ENCODE measurements at places on chromosomes 12 and 14. TPM values are rescaled to one million over a fixed set of nuclear protein-coding genes. Genes with fewer than 3 reads are reported as not detected.

DNA sequence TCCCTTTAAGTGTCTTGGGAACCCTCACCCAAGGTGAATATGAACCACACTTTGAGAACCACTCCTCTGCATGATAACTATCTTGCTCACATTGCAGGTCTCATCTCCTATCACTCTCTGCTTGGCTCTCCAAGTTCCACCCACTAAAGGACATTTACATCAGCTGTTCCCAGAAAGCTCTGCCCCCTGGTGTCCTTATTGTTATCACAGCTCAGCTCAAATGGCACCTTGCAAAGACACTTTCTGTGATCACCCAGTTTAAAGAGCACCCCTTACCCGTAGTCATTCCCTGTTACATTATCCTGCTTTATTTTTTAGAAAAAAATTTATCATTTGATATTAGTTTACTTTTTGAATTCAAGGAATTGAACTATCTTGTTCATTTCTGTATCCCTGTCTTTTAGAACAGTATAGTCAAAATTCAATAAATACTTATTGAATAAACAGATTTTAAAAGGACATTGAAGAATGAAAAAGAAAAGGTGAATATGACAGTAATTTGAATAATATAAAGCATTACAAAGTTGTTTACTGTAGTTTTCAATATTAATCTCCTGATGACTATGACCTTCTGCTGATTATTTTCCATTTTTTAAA lies 20.5 kb upstream of the GUCY2C start:
- DNase-seq, result peak; percentile 24

Gene A2ML1
- not detected for total RNA-seq

Gene ZNF664
- 24.5 TPM for total RNA-seq

DNA sequence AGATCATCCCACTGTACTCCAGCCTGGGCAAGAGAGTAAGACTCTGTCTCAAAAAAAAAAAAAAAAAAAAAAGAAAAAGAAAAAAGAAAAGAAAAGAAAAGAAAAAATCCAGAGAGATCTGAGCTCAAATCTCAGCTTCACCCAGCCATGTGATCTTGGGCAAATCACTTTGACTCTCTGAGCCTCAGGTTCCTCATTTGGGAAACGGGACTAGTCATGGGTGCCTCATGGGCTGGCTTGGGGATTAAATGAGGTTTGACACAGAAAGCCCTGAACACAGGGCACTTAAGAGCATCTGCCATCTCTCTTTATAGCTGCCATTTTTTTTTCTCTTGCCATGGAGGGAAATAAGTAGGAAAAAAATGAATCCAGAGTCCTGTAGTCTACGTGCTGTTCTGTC lies 86.2 kb upstream of the MYL2 start:
- no peak for DNase-seq

- DNase-seq, result no peak
Observed at GRCh38 chr14:70033116-70033515, 153.9 kb downstream of the SMOC1 start.

Gene REM2
- total RNA-seq, result 11.1 TPM

Gene AQP6
- not detected for total RNA-seq

- no peak for DNase-seq
Observed at GRCh38 chr14:79418649-79419415, 792.5 kb downstream of the DIO2 start.

Gene CEBPE
- total RNA-seq, result not detected

- DNase-seq, result no peak
Observed at GRCh38 chr12:13463189-13463588, 266.7 kb downstream of the EMP1 start.

DNA sequence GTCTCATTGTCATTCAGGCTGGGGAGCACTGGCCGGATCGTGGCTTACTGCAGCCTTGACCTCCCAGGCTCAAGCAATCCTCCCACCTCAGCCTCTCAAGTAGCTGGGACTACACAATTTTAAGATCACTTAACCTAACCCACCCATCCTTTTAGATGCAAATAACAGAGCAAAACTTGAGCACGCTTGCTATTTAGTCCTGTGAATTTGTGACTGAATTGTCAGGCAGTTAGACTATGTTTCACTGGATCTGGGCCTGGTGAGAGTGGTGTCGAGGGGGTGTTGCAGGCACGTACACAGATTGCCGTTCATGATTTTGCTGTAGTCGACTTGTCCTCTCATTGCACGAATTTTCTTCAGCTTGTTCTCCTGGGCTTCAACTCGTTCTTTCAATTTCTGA lies 38.2 kb downstream of the ZFYVE21 start:
- no peak for DNase-seq

DNA sequence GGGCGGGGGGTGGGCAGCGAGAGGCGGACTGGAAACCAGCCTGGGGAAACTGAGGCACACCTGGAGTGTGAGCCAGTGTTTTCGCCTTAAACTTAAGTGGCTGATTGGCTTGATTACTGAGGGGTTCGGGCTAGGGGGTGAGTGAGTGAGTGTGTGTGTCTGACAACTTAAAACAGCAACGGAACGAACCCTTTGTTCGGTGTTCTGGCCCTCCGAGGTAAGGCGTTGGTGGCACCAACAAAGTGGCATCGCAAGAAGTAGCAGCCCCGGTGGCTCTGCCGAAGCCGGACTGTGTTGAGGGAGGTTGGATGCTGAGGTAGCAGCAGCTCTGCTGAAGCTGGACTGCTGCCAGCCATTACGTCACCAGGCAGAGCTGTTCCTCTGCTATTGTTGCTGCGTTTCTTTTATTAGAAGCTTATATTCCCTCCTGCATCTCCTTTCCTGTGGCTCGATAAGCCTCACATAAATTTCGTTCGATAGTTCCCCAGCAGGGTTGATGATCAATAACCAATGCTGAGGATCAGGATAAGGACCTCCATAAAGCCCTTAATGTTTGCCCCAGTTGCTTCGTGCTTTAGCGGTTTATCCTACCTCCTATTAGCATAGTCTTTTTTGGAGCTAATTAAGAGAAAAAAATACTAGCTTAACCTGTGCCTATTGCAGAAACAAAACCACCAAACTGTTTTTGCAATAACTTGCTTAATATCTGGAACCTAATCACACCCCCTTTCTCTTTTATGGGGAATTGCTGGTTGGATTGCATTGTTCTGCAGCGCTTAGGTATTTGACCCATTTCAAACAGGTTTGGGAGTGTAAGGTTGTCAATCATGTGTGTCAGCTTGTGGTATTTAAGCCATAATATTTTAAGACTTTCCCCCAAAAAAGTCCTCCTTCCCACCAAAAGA lies 1.3 kb downstream of the GPR137C start:
- DNase-seq, result peak; percentile 84

Gene SRGAP1
- total RNA-seq, result not detected

- peak; percentile 50 for DNase-seq
Observed at GRCh38 chr12:76020281-76020680, 11.3 kb downstream of the PHLDA1 start.

DNA sequence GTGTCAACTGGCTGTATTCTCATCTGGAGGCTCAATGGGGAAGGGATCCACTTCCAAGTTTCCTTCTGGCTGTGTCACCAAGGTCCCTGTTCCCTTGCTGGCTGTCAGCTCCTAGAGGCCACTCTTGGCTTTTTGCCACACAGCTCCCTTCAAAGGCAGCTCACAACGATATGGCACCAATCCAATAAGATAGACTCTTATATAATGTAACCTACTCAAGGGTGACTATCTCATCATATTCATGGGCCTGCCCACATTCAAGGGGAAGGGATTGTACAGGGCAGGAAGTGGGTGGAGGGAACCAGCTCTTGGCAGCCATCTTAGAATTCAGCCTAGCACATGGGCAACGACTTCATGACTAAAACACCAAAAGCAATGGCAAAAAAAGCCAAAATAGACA lies 98.7 kb upstream of the PLXNC1 start:
- no peak for DNase-seq

Gene IAPP
- total RNA-seq, result not detected

GRCh38 chr14:54632452-54632851 lies 65.5 kb downstream of the SAMD4A start:
- DNase-seq, result no peak

Gene CHURC1
- total RNA-seq, result 95.3 TPM

DNA sequence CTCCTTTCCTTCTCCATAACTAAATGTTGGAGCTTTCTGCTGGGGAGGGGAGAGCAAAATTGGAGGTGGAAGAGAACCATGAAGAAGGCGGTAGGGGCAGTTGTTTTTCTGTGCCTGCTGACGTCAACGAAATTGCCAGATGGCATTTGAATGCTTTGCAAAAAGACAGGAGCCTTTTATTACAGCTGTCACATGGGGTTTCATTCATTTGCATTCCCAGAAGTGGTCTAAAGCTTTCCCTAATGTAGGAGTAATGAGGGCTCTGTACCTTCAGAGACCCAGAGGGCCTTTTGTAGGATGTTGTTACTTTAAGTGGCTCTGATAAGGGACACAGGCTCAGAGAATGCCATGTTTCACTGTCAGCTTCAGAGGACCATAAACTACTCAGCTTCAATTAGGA lies 107.1 kb upstream of the SLCO1C1 start:
- no peak for DNase-seq

DNA sequence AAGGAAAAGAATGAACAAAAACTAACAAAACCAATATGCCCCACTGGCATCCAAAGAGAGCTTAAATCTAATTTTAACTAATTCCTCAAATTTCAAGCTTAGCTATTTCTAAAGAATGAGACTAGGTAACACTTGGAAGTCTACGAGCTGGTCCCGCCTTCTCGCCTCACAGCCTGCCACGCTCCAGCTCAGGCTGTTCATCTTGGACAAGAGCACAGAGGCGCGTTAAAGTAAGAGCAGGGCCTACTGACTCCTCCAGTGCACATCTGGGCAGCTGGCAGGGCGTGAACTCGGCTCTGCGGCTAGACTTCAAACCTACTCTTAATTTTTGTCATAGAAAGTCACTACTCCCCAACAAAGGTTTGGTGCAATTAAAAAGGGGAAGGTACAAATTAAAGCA lies 64.6 kb downstream of the DICER1 start:
- no peak for DNase-seq

Gene MED13L
- 179 TPM for total RNA-seq

Gene FAM90A1
- 0.67 TPM for total RNA-seq

- DNase-seq, result no peak
Observed at GRCh38 chr12:99004799-99005466, 359.8 kb downstream of the APAF1 start.

Data from CD4-positive, CD25-positive, alpha-beta regulatory T cell (primary cell).